ENCODE measurements at places on chromosomes 5 and 9.

DNA sequence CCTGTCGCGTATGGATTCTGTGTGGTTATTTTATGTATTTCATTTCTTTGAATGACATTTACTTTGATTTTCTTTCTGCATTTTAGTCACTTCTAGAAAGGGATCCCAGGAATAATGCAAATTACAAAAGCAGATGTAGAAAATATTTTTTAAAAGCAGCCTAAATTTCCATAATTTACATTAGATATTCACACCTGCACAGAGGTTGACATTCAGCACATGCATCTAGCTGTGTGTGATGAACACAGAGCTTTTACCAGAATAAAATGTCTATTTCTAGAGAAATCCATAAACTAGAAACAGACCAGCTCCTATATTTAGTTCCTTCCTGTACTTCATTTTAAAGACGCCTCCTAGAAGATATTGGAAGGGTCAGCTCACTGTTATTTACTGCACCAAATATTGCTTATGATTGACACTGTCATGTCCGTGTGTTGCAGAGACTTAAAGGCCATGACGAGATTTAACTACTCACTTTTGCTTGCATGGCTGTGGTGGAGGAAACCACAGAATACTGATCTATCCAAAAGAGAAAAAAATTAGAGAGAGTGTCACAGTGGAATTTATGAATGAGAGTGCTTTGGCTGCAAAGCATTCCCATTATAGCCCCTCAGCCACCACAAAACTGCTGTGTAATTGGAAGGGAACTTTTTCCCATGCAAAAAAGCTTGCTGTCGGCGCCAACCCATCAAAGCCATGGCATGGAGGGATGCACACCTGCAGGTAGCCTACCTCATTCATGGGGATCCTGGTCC lies 58.1 kb downstream of the EBF1 start:
- DNase-seq = no peak

DNA sequence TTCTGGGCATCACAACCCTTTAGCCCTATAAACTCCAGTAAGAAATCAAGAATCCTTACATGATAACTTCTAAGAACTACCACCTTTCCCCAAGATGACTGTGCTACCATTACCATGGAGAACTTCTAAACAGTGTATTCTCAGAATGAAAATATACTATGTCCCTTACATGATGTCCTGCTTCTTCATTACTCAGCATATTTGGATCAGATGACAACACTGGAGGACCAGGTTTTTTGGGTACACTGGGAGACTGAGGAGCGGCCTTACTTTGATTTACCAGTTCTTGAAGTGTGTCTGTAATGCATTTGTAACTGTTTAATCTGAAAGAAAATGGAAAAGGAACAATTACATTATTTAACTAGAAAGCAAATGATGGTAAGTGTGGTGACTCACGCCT lies 55.7 kb upstream of the CPLANE1 start:
- DNase-seq = no peak

DNA sequence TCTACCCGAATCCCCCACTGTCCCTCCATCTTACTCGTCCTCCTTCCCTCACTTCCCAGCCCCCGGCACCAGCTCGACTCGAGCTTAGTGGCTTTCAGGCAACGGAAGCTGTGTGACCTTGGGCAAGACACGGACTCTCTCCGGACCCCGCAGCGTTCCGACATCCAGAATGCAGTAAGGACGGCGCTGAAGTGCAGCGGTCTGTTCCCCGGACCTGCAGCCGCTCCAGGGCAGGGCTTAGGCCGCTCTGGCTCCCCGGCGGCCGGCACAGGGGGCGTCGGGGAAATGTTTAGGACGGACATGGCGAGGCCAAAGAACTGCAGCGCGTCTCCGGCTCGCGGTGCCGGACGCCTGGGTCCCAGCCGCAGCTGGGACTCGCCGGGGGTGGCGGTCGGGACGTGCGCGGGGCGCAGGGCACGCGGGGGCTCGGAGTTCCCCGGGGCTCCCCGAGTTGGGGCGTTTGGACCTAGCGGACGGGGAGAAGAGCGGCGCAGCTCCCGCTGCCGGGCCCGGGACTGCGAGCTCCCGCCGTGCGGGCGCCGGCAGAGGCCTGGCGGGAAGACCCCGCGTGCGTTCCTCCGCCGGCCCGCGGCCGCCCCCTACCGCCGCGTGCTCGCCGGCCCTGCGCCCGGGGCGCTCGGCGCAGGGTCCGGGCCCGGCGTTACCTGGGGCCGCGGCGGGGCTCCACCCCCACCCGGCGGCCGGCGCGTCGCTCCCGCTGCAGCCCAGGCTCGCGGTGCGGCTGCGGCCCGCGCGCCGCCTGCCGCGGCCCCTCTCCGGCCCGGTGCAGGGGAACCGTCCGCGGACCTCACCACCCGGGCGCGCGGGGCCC lies 5.6 kb upstream of the RNF44 start:
- peak; percentile 28 for DNase-seq

DNA sequence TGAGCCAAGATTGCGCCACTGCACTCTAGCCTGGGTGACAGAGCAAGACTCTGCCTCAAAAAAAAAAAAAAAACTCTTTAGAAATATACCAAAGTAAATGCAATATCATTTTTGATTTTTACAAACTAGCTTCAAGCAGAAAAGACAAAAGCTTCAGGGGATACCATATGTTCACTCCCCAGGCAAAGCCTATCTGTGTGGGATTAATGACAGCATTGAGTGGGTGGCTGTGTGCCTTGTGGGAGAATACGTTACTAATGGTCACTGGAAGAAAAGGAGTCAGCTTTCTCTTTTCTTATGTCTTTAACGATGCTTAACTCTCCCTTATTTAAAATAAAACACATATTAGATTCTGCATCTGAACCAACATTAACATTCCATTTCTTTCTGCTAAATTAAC lies 1.9 kb downstream of the PCA3 start:
- no peak for DNase-seq

- DNase-seq = no peak
These were observed 154.2 kb upstream of the IRX4 start for GRCh38 chr5:2036885-2037284.

- DNase-seq = no peak
These were observed 15.6 kb upstream of the PRKAA1 start for GRCh38 chr5:40813698-40814281.

- no peak for DNase-seq
These were observed 1.1 kb upstream of the PITX1 start for GRCh38 chr5:135034963-135035677.

- peak; percentile 43 for DNase-seq
These were observed 52.4 kb upstream of the PPARGC1B start for GRCh38 chr5:149677731-149678130.

DNA sequence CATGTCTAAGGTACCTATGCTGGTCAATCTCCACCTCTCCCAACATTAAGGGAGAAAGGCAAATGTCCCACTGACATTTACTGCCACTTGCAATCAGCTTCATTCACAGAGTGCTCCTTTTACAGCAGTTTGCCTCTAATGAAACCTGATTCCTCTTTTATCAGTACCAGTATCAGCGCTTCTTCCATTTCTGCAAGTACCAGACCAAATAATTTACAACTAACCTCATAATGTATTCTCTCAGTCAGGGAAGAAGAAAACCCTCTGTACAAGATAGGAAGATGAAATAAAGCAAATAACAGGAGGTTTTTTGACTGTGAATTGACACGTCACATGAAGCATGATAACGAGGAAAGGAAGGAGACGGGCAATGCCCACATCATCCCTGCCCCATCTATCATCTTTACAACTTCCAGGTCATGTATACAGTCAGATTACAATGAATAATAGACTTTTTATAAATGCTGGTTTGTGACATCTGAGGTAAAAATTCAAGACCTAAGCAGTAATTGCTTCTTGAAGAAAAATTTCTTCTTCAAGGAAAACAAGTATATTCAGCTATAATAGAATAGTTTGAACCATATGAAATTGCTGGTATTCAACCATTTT lies 21.9 kb downstream of the ABITRAM start:
- no peak for DNase-seq

GRCh38 chr5:150496534-150496933 lies 11.4 kb upstream of the NDST1 start:
- DNase-seq = no peak

GRCh38 chr9:4706971-4707622 lies 27.7 kb downstream of the CDC37L1 start:
- DNase-seq = no peak
